ENCODE measurements at places on chromosomes 6 and 20. TPM values are rescaled to one million over a fixed set of nuclear protein-coding genes. Genes with fewer than 3 reads are reported as not detected.

The ZSCAN23 gene
- 4.4 TPM for total RNA-seq

DNA sequence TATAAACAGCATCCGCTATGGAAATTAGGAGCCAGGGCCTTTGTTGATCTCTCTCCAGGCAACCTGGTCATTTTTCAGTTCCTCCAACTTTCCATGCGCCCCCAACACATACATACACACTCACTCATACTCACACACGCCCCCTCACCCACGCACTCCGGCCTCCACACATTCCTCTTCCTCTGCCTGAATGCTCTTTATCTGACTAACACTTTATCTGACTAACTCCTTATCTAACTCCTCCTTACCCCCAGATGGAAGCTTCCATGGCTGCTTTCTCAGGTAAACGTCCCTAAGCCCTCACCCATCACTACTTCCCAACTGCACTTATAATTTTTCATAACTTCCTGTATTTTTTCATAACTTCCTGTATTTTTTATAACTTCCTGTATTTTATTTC lies 17.4 kb downstream of the CASS4 start:
- H3K27me3 ChIP-seq: peaks cover 4% of the 10 kb centered on the region
- H3K4me3 ChIP-seq: no peak overlapping the region
- no peak overlapping the region for H3K27ac ChIP-seq
- no peak for DNase-seq

GRCh38 chr6:137560184-137560563 lies 66.0 kb upstream of the OLIG3 start:
- H3K4me1 ChIP-seq: no peaks in the 10 kb centered on the region
- H3K27me3 ChIP-seq: peaks cover 6% of the 10 kb centered on the region
- no peak overlapping the region for H3K4me3 ChIP-seq
- H3K27ac ChIP-seq: no peak overlapping the region
- DNase-seq: no peak

DNA sequence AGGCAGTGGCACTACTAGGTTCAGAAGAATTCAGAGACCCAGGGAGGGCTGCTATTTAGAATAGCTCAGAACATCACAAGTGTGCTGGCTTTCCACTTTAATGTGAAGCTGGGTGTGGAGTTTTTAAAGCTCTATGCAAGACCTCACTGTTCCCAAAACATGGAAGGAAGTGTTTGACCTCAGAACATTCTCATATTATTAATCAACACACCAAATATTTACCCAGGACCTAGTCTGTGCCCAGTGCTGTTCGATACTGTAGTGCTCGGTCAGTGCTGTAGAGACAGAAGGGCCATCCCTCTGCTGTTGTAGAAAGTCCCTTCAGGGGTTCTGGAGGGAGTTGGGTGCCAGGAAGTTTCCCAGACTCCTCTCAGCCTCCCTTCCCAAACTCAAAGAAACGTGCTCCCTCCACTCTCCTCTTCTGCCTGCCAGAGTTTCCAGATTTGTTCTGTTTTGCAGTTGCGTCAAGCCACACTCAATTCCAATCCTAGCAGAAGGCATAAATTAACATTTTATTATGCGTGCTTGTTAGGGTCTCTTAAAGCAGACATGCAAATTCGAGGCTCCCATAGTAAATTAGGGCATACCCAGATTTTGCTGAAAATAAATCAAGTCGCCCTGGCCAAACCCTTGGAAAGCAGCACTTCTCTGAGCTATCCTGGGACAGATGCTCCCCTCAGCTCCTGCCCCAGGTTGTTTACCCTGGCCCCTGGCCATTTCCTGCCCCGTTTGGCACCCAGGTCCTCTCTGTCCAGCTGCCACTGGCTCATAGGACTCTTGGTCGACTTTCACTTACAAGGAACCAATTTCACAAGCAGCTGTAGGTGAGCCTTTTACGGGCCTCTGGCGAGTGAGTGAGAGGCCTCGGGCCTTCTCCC lies 248.6 kb downstream of the HIVEP2 start:
- H3K36me3 ChIP-seq: no peaks in the 10 kb centered on the region
- H3K4me1 ChIP-seq: no peaks in the 10 kb centered on the region
- DNase-seq: no peak
- H3K4me3 ChIP-seq: no peak overlapping the region
- H3K27me3 ChIP-seq: no peaks in the 10 kb centered on the region

The NFATC2 gene
- total RNA-seq: 1.9 TPM

DNA sequence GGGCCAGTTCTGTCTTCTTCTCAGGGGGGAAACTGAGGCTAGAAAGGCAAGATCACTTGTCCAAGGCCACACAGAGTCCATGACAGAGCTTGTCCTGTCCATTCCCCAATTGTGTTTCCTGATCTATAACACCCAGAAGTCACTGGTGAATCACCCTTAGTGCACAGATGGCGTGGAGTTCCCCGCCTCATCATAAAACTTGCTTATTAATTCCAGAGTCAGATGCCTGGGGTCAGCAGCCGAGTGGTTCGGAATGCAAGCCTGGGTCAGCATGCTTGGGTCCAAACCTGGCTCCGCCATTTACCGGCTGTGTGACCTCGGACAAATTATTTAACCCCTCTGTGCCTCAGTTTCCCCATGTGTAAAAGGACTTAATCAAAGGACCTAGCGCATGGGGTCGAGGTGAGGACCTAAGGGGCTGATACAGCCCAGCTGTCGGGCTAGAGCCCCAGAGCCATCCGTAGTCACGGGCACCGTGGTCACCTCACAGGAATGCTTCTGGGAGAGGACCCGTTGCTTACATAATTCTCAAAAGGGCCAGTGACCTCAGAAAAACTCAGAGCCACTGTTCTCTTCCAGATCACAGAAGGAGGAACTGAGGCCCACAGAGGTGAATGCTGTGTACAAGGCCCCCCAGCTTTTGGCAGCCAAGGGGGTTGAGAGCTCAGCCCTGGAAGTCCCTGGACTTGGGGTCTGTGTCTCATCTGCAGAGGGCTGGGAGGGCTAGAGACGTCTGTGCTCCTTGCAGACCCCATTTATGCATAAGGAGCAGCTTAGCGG lies 1.4 kb upstream of the ZBP1 start:
- H3K36me3 ChIP-seq: no peaks in the 10 kb centered on the region
- no peaks in the 10 kb centered on the region for H3K4me1 ChIP-seq
- DNase-seq: no peak
- no peak overlapping the region for H3K4me3 ChIP-seq
- H3K27ac ChIP-seq: no peak overlapping the region
- H3K27me3 ChIP-seq: no peaks in the 10 kb centered on the region

The ADTRP gene
- total RNA-seq: 0.20 TPM

DNA sequence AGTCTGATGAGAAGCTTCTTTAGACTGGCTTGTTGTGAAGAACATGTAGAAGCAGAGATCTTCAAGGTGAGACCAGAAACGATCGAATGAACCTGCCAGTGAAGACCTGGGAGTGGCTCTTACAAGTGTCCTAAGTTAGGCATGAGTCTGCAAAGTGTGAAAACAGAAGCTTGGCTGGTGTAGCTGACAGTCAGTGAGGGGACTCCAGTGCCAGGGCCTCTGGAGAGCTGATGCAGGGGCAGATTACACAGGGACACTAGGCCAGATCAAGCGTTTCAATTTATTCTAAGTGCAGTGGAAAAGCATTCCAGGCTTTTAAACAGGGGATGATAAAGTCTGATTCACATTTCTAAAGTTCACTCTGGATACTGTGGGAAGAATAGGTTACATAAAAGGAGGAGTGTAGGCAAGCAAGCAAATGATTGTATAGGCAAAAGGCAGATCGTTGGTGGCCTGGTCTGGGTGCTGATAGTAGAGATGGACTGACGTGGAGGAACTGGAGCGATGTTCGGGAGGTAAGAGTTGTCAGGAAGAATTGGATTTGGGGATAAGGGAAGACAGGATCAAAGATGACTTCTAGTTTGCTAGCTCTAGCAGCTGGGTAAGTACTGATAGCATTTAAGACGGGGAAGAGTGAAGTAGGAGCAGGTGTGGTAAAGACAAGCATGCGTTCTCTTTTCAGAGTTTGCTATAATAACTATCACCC lies 133.5 kb downstream of the MAN1A1 start:
- no peaks in the 10 kb centered on the region for H3K27me3 ChIP-seq
- H3K27ac ChIP-seq: no peak overlapping the region
- H3K36me3 ChIP-seq: peaks cover 4% of the 10 kb centered on the region
- no peak for DNase-seq
- no peak overlapping the region for H3K4me3 ChIP-seq

The OXT gene
- total RNA-seq: not detected

- no peak overlapping the region for H3K4me3 ChIP-seq
- no peak overlapping the region for H3K27ac ChIP-seq
- no peaks in the 10 kb centered on the region for H3K27me3 ChIP-seq
- no peak for DNase-seq
- no peaks in the 10 kb centered on the region for H3K36me3 ChIP-seq
Observed at GRCh38 chr20:51486197-51487005, 56.1 kb downstream of the NFATC2 start.

- H3K27ac ChIP-seq: no peak overlapping the region
- H3K4me3 ChIP-seq: no peak overlapping the region
- DNase-seq: peak; percentile 76
Observed at GRCh38 chr20:2804852-2805688, 4.6 kb upstream of the CPXM1 start.

DNA sequence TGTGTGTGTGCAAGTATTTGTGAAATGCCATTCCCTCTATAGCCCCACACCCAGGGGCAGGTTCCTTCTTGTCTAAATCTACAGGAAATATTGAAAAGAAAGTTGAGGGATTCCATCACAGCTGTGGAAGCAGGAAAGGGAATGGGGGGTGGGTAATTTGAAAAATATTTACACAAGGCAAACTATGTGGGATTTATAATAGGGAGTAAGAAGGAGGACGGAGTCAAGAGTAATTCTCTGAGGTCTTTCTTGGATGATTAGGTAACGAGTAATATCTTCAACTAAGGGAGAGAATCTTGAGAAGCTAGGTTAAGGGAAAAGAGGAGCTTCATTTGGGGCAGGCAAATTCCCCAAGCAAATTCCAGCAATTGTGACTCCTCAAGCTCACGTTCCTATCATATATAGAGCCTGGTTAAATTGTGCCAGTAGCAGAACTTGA lies 113.5 kb upstream of the SGK1 start:
- no peak for DNase-seq
- no peak overlapping the region for H3K27ac ChIP-seq
- H3K27me3 ChIP-seq: no peaks in the 10 kb centered on the region
- H3K4me1 ChIP-seq: no peaks in the 10 kb centered on the region
